Thoracic aorta (tissue), 2 donors: ENCODE measurements at places on chromosomes 2 and 18. TPM values are rescaled to one million over a fixed set of nuclear protein-coding genes. Genes with fewer than 3 reads are reported as not detected.
A peak's percentile ranks its signal among the peaks of the same experiment; 100 is the strongest.

Gene GATA6
- total RNA-seq = 92.8 TPM

- no peaks in the 10 kb centered on the region for H3K36me3 ChIP-seq
- peak overlapping the region; percentile 58 for H3K4me3 ChIP-seq
- DNase-seq = no peak
- no peak overlapping the region for H3K27ac ChIP-seq
- no peaks in the 10 kb centered on the region for H3K4me1 ChIP-seq
Measured at GRCh38 chr18:57427429-57428201, 7.6 kb upstream of the ONECUT2 start.

GRCh38 chr2:198571393-198571792 lies 767.0 kb downstream of the PLCL1 start:
- no peak overlapping the region for H3K4me3 ChIP-seq
- DNase-seq = no peak
- no peaks in the 10 kb centered on the region for H3K36me3 ChIP-seq
- H3K27ac ChIP-seq = no peak overlapping the region

Gene FAM98A
- total RNA-seq = 75.9 TPM

DNA sequence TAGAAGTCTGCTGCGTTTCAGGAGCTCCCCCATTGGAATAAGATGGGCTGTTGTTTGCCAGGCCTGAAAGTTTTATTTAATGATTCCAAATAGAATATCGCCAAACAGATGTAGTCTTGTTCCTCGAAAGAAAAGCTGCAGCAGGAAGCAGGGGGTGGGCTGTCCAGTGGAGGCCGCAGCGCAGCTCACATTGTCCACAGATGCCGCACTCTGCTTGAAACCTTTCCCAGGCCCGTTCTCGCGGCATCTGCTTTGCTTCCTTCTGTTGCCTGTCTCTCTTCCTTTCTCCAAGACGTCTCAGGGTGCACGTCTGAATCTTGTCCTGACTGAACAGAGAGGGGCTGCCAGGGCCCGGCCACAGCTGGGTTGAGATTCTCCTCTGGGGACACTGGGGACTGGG lies 12.4 kb upstream of the IGFBP2 start:
- H3K4me3 ChIP-seq = no peak overlapping the region
- H3K4me1 ChIP-seq = peaks cover 24% of the 10 kb centered on the region
- H3K27ac ChIP-seq = peak overlapping the region; percentile 82
- no peaks in the 10 kb centered on the region for H3K36me3 ChIP-seq
- H3K27me3 ChIP-seq = no peaks in the 10 kb centered on the region
- no peak for DNase-seq

GRCh38 chr2:28349546-28350165 lies 43.0 kb upstream of the FOSL2 start:
- no peaks in the 10 kb centered on the region for H3K36me3 ChIP-seq
- no peak overlapping the region for H3K4me3 ChIP-seq
- no peak overlapping the region for H3K27ac ChIP-seq
- no peaks in the 10 kb centered on the region for H3K27me3 ChIP-seq
- H3K4me1 ChIP-seq = peaks cover 4% of the 10 kb centered on the region
- no peak for DNase-seq

DNA sequence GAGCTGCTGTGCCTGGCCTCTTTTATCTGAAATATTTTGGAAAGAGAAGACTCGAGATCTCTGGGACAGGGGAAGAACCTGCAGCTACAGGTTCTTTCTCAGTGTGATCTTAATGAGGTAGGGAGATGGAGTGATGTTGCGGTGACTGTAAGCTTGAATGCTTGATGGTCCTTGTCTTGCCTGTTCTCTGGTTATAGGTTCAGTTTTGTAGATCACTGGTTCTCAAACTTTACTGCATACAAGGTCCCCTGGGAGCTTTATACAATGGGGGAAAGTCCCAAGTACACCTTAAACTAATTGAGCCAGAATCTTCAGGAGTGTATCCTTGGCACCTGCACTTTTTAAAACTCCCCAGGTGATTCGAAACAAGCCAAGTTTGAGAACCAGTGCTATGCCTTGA lies 136.7 kb upstream of the CXCR4 start:
- no peaks in the 10 kb centered on the region for H3K27me3 ChIP-seq
- H3K4me1 ChIP-seq = no peaks in the 10 kb centered on the region
- no peak overlapping the region for H3K4me3 ChIP-seq
